ENCODE measurements at places on chromosomes 16 and 17.

GRCh38 chr16:2165861-2166260, 10.3 kb downstream of the TRAF7 start:
- DNase-seq: no peak

DNA sequence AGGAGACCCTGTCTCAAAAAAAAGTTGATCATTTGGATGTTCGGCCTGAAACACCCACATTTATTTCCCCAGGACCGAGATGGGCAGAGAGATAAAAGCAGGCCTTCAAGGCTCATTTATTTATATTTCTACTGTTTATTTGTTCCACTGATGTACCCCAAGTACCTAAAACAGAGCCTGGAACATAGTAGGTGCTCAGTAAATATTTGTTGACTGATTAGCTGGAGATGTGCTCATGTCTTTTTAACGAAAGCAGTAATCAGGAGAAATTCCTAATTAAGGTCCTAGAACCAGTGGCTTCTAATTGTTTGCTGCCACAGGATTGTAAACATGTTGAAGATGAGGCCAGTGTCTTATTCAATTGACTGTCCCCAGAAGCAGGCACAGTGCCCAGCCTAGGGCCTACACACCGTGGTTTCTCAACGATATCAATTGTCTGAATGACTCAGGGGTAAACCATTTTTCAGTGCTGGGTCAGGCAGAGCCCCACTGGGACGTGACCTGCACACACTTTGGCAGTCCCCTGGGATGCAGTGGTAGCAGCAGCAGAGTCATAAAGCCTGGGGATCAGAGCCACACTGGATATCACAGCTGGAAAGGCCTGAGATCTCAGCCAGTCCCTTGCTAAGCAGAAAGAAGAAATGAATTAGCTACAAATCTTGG, 34.8 kb downstream of the SOST start:
- no peak for DNase-seq

- DNase-seq: no peak
Measured at GRCh38 chr17:58666858-58667267, 25.0 kb downstream of the TEX14 start.

DNA sequence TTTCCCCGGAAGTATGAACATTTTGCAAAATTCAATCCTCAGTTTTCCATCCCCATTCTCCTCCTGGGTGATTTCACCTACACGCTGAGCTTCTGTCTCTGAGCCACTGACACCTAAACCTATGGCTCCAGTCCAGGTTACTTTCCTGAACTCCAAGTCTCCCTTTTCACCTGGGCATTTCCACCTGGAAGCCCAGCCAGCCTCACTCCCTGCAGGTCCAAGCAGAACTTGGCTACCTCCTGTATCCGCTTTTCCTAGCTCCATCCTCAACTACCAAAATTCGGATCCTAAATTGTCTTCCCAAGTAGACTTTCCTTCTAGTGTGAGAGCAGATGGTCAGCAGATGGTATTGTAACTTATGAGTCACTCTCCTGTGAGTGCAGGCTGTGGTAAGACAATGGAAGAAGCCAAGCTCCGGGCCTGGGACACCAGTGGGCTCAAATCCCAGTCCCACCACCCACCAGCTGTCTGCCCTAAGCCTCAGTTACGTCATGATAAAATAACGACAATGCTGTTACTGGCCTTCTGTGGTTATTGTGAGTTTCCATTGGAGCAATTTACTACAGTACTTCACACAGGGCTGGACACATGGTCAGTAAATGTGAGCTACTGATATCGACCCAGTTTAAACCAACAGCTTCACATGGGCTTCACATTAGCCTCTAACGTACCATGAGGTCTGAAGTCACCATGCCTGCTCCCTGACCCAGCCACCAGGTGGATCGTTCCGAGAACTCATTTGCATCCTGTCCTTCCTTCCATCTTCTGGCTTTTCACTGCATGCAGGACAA, 33.3 kb downstream of the PECAM1 start:
- no peak for DNase-seq

GRCh38 chr17:78236362-78237127, 5.1 kb downstream of the TMEM235 start:
- no peak for DNase-seq

DNA sequence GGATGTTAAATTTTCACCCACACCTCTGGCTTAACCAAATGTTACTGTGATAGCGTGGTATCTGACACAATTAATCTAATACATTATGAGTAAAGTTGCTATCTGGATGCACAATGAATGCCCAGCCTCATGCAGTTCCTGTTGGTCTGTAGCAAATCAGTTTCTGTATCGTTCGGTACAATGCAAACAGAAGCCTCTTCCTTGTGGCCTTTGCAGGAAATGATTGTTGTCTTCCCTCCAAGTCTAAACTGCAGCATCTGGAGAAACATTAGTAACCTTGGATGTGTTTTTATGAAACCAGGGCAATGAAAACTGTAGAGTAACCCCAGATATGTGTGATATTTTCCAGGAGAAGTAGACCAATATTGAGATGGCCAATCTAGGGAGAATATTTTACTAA, 46.8 kb downstream of the CYB561 start:
- no peak for DNase-seq

DNA sequence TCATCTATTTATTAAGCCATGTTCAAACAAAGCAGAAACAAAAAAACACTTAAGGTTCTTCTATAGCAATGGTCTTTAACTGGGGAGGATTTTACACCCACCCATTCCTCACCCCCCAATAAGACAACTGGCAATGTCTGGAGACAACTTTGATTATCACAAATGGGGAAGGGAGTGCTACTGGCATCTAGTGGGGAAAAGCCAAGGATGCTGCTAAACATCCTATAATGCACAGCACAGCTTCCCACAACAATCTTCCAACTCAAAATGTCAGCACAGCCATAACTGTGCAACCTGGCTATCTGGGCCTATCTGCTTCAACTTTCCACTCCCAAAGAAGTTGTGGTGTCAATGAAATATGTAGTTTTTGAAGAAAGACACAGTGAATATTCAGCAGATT, 1044.4 kb downstream of the CDH8 start:
- no peak for DNase-seq

- DNase-seq: no peak
Measured at GRCh38 chr16:28181515-28181914, 30.2 kb downstream of the XPO6 start.

GRCh38 chr17:32297424-32297823, 31.8 kb downstream of the RHBDL3 start:
- no peak for DNase-seq

DNA sequence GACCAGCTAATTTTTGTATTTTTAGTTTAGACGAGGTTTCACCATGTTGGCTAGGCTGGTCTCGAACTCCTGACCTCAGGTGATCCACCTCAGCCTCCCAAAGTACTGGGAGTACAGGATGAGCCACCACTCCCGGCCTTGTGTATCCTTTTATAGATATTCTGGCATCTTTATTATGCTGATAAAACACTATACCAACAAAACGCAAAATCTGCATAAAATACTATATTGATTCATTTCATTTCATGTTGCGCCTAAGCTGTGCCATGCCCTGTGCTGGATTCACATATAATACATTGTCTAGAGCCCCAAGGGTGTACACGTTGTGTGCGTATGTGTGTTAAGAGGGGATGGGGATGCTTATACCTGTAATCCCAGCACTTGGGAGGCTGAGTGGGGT, 3.8 kb upstream of the UBE2Z start:
- no peak for DNase-seq

GRCh38 chr17:60442271-60443173, 20.2 kb downstream of the CHCT1 start:
- no peak for DNase-seq

- DNase-seq: no peak
Measured at GRCh38 chr17:33214996-33215395, 78.1 kb downstream of the ASIC2 start.

DNA sequence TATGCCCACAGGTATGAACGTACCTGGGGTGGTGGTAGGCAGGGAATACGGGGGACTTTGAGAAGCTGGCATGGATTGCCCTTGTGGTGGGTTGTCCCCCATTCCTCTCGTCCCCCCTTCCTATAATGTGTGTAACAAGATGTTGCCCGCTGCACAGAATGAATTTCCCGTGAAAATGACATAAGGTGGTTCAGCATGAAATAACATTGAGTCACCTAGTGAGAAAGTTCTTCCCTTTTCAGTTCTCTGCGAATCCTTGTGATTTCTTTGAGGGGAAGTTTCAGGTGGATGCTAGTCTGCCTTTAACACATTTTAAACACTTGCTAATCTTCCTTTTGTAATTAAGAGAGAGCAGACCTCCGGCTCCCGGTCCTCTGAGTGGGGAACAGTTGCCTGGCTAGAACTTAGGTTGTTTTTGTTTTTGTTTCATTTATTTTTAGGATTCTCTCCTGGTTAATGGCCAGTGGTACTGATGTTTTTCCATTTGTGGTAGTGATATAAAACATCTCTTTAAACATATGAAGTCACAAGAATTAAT, 58.9 kb downstream of the RAP1GAP2 start:
- DNase-seq: no peak

- DNase-seq: no peak
Measured at GRCh38 chr16:4101421-4102219, 14.6 kb downstream of the ADCY9 start.

GRCh38 chr17:28370744-28371103, 617 bp upstream of the VTN start:
- DNase-seq: no peak

DNA sequence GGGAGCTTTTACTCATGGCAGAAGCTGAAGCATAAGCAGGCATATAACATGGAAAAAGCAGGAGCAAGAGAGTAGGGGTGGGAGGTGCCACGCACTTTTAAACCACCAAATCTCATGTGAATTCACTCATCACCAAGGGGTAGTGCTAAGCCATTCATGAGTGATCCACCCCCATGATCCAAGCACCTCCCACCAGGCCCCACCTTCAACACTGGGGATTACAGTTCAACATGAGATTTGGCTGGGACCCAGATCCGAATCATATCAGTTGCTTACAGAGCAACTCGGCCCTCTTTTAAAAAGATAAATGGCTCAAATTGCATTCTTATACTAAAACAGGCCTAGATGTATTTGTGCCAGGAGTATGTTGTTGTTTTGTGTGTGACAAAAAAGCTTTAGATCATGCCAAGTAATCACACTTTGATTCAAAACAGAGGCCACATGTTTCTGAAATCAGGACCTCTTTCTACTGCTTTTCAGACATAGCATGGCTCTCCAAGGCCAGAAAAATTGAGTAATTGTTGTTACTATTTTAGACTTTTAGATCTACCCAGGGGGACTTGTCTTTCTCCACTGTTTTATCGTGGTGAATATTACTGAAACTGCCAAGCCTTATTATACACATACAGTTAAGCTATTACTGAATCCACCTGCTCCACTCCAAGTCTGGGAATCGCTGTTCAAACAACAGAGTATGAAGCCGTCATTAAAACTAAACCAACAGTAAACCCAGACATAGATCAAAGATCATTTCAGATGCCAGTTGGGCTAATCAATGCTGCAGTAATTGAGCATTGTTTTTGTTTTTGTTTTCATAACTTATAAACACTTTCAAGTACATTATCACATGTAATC, 163.3 kb downstream of the KCNJ2 start:
- no peak for DNase-seq

- no peak for DNase-seq
Measured at GRCh38 chr16:54355251-54355650, 68.7 kb upstream of the IRX3 start.

- DNase-seq: no peak
Measured at GRCh38 chr16:56294579-56294978, 103.3 kb downstream of the GNAO1 start.

DNA sequence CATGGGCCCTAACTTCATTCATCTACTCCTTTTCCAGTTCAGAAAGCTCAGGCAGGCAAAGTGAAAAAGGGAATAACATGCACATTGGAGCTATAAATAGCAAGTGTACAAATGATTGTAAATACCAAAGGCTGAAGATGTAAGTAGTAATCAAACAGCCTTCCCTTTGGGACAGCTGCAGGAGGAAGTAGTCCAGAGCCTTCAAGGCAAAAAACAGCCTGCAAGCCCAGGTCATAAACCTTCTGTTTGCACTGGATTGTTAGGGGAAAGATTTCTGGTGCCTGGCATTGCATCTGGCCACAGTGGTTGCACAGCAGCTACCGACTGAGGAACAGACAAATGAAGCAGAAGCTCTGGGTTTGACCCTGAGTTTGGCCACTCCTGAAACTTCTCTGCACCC, 98.6 kb upstream of the PMFBP1 start:
- DNase-seq: no peak

DNA sequence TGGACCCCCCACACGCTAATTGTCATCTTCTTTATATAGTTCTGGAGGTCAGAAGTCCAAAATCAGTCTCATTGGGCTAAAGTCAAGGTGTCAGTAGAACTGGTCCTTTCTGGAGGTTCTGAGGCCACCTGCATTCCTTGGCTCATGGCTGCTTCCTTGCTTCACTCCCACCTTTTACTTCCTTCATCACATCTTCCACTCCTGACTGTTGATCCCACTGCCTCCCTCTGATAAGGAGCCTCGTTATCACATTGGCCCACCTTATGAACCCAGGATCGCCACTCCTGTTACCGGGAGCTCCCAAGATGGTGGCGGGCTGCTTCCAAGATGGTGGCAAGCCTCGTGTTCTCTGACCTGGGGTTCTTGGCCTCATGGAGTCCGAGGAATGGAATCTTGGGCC, 83.0 kb downstream of the CDC27 start:
- no peak for DNase-seq

DNA sequence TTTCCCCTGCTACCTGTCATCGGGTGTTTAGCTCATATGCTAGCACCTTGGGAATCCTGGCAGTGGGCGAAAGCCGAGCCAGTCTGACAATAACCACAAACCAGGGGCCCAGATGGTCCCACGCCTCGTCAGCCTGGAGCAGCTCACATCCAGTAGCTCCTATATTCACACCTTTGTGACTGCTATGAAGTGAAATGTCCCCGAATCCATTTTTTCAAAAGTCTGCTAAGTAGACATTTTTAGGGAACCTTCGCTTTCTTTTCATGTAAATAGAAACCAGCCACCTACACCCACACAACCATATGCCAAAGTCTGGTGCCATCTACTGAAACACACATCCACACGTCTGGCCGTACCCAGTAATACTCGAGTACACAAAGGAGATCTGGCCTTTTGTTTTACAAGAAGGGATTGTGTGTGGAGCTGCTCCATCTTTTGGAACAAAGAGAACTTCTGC, 176.8 kb downstream of the SLC39A11 start:
- no peak for DNase-seq

DNA sequence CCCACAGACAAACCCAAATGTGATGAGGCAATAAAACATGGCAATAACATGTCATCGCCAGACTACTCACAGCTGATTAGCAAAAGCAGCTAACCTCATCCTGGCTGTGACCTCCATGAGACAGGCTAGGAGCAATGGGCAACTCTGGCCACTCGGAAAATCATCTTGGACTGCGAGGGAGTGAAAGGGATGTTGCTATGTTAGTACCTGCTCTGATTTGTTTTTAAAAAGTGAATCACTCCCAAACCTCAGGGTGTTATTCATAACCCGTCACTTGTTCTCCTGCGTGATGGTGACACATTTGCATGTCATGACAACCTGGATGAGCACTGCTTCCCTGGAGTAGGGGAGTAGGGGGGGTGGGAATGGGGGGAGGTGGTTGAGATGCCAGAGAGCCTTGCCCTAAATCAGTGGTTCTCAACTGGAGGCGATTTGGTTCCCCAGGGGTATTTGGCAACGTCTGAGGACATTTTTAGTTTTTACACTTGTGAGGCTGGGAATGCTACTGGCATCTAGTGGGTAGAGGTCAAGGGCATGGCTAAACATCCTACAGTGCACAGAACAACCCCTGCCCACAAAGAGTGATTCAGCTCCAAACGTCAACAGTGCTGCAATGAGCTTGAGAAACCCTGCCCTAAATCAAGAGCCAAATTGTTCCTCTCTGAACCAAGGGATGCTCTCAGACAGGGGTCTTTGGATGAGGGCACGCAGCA, 241.7 kb downstream of the SOX9 start:
- DNase-seq: no peak

Data from activated naive CD4-positive, alpha-beta T cell (primary cell).